ENCODE measurements at places on chromosomes 11 and 22.
A peak's percentile ranks its signal among the peaks of the same experiment; 100 is the strongest.

GRCh38 chr11:132472411-132473172 lies 1059.7 kb downstream of the OPCML start:
- no peak for DNase-seq

DNA sequence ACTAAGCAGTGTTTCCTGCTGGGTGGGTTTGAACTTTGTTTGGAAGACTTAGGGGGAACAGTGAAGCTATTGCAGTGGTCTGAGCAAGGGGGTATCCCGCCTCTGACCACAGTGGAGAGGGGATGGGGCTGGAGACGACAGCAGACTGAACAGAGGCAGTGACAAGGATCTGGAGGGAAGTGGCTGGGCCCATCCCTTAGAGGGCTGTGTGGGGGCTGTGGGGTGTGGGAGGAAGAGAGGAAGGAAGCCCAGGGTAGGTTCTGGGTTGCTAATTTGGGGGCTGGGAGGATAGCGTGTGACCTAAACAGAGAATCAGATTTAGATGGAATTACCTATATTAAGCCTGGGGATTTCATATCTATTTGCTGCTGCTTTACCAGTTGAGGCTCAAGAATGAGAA lies 70.7 kb downstream of the BMAL1 start:
- DNase-seq, result no peak

GRCh38 chr22:48240148-48240934 lies 1477.9 kb downstream of the TBC1D22A start:
- no peak for DNase-seq

DNA sequence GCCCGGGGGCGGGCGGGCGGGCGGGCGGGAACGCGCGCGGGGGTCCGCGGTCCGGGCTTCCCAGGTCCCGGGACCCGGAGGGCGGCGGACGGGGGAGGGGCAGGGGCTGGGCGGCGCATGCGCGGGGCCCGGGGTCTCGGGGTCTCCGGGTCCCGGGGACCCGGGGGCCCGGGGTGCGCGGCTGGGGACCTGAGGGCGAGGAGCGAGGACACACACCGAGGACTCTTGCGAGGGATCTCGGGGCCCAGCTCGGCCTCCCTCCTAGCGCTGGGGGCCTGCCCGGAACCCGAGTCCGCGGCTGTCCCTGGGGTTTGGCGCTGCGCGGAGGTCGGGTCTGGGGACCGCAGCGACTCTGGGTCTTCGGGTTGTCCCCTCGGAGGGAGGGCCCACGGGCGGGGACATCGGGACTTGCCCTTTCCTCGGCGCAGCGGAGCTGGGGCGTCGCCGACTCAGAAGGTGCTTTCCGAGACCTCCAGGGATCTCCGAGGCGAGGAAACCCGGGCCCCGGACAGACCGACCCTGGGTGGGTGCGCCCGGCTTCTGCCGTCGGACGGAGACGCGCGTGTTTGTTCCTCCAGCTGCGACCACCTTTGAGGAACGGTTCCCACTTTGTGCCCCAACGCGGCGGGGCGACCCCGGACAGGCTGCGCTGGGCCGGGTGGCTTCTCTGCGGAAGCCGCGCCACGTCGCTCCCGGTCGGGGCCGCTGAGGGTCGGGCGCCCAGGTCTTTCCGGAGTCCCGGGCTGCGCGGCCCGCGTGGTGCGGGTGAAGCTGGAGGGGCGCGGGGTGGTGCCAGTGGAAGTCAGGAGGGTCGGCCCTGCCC lies 540 bp downstream of the PPARA start:
- no peak for DNase-seq

GRCh38 chr11:133905677-133906156 lies 51.1 kb downstream of the IGSF9B start:
- DNase-seq, result no peak

- no peak for DNase-seq
These were observed 1.4 kb upstream of the KCNJ4 start for GRCh38 chr22:38456272-38456835.

DNA sequence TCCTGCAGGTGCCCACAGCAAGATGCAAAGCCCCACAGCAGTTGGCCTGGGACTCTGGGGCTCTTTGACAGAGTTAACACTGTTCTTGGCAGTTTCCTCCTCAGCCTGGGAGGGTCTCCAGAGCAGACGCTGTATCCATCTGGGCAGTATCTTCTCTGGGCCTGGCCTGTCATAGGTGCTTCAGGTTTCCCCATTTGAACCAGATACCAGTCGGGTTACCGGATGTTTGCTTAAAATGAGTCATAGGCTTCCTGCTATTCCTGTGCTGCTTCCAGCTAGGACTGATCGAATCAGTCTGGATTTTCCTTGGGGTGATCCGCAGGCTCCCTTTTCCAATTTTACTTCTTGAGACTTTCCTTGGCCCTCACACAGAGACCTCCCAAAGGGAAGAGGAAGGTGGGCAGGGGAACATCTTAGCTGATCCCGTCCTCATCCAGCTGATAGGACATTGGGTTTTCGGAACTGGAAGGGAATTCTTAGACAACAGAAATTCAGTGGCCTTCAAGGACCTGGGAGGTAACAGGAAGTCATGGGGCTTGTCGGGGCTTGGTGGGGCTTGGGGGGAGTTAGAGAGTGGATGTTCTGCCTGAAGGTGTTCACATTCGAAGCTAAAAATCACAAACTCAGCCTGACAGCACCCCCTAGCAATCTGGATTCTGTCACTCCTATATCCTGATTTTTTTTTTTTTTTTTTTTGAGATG lies 2.4 kb upstream of the RANGAP1 start:
- peak; percentile 63 for DNase-seq

DNA sequence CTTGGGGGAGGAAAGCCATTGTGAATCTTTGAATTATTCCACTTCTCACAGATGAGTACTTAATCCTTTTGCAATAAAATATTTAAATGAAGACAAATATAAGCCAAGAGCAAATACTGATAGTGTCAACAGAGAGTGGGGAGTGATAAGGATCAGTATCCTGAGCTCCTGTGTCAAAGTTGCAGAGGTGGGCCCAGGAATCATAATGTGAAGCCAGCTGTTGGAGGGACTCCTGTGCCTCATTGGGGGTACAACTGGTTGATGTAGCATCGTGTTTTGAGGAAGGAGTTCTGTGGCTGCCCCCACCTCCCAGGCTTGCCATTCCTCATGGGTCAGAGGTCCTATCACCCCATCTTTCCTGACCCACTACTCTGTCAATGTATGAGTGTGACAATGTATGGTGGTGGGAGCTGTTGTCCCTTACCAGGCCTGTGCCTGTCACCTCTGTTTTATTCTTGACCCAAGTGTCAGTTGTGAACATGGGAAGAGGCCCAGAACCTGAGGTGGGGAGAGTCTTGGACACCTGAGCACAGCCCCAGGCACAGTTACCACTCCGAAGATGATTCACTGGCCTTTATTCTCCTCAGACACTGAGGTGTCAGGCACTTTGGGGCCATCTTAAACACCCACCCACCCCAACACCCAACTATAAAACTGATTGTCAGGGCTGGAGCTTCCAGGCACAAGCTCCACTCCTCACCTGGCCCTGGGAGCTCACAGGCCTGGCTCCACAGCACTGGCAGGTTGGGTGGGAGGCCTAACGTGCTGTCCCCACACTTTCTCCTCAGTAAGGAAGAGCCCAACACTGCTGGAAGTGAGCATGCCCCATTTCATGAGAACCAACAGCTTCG lies 38.4 kb downstream of the KCNQ1OT1 start:
- DNase-seq, result no peak

DNA sequence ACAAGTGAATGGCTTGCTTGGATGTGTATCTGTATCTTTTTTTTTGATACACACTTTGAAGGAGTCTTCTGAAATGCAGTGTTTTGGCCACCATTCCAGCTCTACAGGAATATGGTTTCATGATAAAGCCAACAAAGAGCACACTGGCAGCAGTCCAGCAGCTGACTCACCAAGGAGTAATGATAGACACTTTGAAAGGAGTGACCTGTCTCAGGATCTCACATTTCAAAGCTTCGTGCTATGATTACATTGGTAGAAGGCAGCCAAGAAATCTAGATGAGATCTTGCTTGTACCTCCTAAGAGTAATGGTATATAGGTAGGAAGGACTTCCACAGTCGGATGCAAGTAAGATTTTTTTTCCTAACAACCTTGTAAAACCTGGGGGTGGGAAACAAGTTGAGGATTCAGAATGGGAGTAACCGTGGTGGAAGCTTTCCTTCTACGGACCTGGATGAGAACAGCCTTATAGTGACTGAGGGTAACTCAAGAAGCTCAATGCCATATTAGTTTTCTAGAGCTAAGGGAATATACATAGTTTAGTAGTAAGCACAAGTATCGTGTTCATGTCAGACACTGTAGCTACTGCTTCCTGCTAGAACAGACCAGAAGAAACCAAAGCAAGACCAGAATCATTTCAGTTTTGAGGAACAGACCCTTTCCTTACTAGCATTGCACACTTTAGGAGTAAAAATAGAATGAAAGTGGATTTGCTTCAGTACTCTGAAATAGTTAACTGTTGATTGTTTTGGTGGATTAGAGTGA lies 25.0 kb downstream of the MTMR3 start:
- DNase-seq, result peak; percentile 77

- DNase-seq, result no peak
These were observed 15.2 kb downstream of the SERPINH1 start for GRCh38 chr11:75577207-75577606.

- DNase-seq, result no peak
These were observed 232.8 kb upstream of the UBASH3B start for GRCh38 chr11:122422682-122423081.

Data from epithelial cell of proximal tubule (primary cell).